ENCODE measurements at places on chromosomes 11 and 22.

GRCh38 chr11:33932721-33933120 is 40.8 kb upstream of the LMO2 start:
- no peak for DNase-seq

DNA sequence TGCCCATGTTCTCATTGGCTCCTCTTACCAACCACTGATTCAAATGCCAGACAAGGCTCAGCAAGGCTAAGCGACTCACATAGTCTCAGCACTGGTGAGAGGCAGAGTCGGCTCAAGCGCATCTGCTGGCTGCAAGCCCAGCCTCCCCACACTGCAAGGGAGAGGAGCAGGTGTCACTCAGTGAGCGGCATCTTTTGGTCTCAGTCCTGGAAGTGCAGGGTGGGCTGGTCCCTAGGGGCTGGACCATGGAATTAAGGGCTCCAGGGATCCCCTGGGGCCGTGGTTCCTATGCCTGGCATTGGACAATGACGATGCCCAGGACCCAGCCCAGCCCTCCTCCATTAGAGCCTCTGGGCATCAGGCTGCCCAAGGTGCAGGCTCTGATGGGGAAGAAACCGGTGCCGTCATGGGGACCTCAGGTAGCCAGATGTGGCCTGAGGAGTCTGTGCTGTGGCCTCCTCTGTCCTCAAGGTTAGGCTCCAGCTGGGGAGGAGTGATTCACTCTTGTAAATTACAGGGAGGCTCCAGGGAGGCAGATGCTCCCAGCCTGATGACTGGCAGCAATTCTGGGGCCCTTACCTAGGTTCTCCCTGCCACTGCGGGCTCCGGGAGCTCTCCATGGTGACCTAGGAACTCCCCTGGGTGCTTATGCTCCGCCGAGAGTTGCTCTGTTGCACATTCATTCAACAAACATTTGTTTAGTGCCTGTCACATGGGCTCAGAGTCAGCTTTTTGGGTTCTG is 28.0 kb downstream of the FADS2 start:
- no peak for DNase-seq

- DNase-seq, result no peak
Observed at GRCh38 chr11:55554169-55554568, at the start of gene OR4C15. TSS of gene OR4C15 (plus strand) at chr11:55554469. CDS start at chr11:55554469, 0 bp downstream.

DNA sequence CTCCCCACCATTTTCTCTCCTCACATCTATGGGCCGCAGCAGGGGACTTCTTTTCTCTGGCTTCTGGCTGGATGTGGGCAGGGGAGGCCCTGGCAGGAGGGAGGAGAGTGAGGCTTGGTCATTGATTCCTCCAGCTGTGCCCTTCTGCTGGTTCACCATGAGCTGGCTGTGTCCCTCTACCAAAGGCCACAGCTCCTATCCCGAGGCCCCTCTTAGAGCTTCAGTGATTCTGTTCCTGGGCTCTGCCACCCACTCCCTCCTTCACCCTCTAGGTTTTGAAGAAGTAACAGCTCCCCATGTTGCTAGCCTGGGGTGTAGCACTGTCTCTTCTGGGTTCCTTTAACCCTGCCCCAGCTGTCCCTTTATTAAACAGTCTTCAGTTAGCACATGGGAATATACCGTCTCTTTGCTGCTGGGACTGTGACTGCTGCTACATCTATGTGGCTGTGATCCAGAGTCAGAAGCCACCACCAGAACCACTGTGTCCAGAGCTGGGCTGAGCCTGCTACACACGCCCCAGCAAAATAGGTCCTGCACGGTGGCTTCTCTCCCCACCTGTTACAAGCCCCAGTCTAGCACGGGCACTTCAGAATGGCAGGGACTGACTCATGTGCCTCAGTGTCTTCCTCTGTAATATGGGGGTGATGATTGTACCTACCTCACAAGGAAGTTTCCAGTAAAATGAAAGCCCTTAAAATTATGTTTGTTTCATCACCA is 578 bp upstream of the PARVG start:
- no peak for DNase-seq

- DNase-seq, result no peak
Observed at GRCh38 chr22:38860283-38861169, 11.5 kb downstream of the CBX6 start.

GRCh38 chr11:6574816-6575715 is 28.4 kb downstream of the RRP8 start:
- DNase-seq, result no peak

DNA sequence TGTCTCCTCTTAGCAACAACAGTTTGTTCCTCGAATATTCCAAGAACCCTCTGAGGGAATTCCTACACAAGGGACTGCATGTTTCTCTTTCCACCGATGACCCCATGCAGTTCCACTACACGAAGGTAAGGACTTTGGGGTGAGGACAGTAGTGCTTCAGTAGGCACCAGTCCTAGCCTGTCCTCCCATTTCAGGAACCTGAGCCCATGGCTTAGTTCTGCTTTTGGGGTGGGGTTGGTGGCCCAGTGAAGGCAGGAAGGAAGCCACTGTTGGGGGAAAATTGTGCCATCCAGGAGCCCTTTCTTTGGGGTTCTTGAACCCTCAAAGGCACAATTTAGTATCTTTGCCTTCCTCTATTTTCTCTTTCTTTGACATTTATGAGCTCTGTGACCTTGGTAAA is 38.2 kb downstream of the RNF141 start:
- DNase-seq, result no peak

- no peak for DNase-seq
Observed at GRCh38 chr22:30337461-30337778, 10.7 kb upstream of the TBC1D10A start.

DNA sequence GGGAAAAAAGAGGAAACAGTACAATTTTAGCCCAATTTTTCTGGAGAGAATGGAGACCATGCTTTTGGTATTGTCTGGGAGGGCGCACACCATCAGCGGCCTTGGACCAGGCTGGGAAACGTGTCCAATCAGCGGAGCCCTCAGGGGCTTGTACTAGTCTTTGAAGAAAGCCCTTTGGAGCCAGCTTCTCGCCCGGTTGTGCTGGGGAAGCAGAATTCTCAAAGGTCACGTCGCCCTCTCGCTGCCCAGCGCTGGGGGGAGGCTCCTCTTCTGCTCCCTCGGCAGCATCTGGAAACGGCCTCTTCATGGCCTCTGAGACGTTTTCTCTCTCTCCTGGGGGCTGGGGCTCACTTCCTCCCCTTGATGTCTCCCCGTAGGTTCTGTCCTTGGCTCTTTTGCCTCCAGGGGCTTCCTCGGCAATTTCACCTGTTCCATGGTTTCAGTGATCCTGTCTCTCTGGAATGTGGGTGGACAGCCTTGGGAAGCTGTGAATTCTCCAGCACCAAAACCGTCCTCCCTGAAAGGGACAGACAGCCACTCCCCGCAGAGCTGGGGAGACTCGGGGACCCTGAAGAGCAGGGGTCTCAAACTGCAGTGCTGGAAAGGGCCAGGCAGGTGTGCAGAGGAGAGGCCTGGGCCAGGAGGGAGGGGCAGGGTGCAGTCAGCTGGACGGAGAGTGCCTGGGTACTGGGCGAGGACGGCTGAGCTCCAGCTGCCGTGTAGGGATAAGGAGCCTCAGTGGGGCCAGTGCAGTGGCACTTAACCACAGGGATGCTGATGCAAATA is 80.2 kb downstream of the RPS6KA4 start:
- no peak for DNase-seq

GRCh38 chr11:88404932-88405710 is 67.6 kb upstream of the CTSC start:
- no peak for DNase-seq

- peak; percentile 11 for DNase-seq
Observed at GRCh38 chr11:46242041-46242951, 35.2 kb upstream of the CREB3L1 start.

DNA sequence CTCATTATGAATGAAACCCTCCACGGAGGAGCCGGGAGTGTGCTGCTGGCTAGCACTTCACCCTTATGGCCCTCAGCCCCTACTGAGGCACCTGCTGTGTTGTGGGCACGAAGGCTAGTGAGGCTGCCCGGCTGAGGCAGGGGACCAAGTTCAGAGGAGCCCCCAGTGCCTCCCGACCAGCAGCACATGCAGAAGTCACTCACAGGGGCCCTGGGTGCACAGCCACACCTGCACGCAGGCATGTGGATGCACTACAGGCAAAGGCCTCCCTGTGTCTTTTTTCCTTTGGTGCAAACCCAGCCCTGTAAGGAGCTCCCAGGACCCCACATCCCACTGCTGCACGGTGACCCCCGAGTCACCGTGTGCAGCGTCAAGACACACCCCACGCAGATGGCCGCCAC is 261.5 kb downstream of the BRD1 start:
- no peak for DNase-seq

DNA sequence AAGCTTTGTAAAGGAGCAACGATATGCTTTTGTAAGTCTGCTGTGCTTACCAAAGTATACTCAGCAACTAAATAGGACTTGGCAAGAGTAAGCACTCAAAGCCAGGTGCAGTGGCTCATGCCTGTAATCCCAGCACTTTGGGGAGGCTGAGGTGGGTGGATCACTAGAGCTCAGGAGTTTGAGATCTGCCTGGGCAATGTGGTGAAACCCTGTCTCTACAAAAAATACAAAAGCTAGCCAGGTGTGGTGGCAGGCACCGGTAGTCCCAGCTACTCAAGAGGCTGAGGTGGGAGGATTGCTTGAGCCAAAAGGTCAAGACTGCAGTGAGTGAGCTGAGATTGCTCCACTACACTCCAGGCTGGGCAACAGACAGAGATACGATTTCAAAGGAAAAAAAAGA is 67.5 kb downstream of the PAK1 start:
- DNase-seq, result no peak

- no peak for DNase-seq
Observed at GRCh38 chr11:4682623-4683419, 14.8 kb downstream of the OR51E2 start.

GRCh38 chr11:77171254-77171653 is 43.2 kb downstream of the MYO7A start:
- no peak for DNase-seq

DNA sequence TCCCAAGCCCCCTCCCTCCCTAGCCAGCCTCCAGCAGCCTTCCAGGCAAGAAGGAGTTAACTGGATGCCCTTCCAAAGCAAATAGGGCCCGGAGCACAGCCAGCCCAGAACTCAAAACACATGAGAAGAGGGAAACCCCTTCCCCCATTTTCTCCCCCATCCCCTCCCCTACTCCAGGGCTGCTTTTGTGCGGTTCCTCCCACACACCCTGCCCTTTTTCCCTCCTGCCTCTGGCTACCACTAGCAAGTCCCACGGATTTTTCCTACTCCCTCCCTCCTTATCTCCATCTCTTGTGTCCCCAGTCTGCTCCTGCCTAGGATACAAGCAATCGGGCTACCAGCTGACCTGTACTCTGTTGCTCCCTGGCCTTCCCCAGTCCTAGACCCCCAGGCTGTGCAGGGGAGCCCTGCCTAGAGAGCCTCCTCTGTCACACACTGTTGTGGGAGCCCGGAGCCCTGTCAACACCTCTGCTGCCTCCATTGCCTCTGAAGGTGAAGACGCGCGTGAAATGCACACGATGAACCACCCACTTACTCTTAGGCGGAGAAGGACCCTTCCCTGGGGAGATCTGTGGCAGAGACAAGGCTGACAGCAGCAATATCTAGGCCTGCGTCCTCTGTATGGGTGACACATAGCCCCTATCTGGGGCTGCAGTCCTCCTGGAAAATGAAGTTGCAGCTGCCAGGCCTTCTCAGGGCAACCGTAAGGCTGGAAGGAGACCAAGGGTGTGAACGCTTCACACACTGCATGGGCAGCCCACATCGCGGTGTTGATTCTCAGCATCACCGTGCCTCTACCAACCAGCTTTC is 282.8 kb downstream of the MN1 start:
- no peak for DNase-seq

- no peak for DNase-seq
Observed at GRCh38 chr22:26681395-26681821, 24.0 kb downstream of the MIAT start.

DNA sequence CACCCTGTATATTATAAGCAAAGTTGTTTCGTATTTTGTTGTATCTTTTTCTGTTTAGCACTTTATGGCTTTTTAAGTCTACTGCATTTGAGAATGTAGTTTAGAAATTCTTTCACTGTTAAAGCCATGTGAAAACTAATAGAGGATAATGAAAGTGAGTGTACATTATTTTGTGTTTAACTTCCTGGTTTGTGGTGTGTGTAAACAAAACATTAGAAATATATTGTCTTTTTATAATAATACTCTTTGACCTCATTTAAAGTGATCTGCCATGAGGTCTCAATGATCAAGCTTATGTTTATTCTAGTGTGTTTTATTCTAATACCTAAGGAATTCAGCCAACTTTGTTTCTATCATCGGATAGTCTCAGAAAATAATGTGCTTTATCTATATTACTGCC is 27.4 kb upstream of the TMEM45B start:
- no peak for DNase-seq

- peak; percentile 17 for DNase-seq
Observed at GRCh38 chr11:11567936-11568650, 53.7 kb downstream of the GALNT18 start.

GRCh38 chr22:32714458-32715430 is 86.8 kb upstream of the TIMP3 start:
- no peak for DNase-seq

GRCh38 chr11:47765086-47765485 is 2.1 kb downstream of the FNBP4 start:
- DNase-seq, result no peak

DNA sequence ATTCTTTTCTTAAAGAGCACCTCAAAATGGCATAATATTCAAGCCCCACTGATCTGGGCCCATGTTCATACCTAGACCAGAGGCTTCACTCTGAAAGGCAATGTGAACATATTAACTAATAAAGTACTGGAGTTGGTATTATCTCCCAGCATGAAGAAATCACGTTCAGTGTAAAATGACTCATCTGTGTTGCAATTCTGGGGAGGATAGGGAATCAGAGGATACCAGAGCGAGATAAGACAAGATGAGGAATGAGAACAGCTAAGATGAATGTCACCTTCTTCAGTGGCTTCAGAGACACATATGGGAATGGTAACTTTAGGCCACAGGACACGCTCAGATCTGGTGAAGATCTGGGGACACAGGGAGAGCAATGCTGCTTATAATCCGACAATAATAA is 121.1 kb downstream of the NTM start:
- DNase-seq, result no peak

DNA sequence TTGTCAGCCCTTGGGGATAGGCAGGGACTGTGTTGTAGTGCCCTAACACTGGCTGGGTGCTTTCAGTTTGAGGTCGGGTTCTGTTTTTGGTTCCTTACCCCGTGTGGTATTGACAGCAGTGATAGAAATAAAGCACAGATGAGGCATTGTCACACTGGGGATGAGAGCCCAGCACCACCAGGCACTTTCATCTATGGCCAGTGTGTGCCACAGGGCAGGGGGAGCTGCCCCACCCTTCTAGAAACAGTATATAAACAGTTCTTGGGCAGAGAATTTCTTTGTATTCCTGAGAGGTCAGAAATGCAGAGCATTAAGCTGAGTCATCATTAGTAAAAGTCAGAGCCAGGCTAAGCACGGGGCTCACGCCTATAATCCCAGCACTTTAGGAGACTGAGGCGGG is 23.1 kb upstream of the CDC42EP2 start:
- DNase-seq, result no peak

- peak; percentile 25 for DNase-seq
Observed at GRCh38 chr11:106076171-106076918, 802 bp downstream of the KBTBD3 start.
